ENCODE measurements at places on chromosomes 12 and 14.
A peak's percentile ranks its signal among the peaks of the same experiment; 100 is the strongest.

GRCh38 chr12:92133171-92133570, 12.5 kb downstream of the BTG1 start:
- DNase-seq = peak; percentile 19

GRCh38 chr14:68145539-68145938, 326.0 kb downstream of the RAD51B start:
- no peak for DNase-seq

DNA sequence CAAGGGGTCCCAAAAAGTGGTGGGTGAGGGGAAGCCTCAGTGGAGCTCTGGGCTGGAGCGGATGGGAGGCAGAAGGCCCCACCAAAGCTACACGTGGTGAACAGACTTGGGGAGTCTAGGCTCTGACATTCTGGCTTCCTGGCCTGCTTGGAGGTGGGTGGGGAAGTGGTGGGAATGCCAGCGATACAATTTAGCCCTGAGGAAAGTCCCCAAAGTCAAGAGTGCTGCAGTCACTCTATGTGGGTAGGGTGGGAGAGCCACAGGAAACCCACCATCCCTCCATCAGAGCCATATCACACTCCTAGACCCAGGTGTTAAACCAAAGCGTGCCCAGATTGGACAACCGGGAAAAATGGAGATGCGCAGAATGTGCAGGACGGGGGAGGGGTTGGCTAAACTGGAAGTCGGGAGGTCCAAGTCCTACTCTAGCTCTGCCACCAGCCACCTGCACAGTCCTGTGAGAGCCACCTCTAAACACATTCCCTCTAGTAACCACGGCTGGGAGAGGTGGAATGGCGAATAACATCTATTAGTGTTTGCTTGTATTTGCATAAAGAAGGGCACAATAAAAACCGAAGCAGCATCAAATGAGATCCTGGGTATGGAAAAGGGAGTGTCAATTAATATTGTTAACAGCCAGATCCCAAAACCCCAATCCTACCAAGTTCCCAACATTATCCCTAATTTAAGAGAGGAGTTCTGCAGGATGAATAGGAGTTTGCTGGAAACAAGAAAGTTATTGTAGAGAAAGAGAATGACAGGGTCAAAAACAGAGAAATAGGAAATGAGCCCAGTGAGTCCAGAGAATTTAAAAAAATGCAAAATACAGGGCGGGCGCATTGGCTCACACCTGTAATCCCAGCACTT, 14.0 kb upstream of the CD9 start:
- no peak for DNase-seq

DNA sequence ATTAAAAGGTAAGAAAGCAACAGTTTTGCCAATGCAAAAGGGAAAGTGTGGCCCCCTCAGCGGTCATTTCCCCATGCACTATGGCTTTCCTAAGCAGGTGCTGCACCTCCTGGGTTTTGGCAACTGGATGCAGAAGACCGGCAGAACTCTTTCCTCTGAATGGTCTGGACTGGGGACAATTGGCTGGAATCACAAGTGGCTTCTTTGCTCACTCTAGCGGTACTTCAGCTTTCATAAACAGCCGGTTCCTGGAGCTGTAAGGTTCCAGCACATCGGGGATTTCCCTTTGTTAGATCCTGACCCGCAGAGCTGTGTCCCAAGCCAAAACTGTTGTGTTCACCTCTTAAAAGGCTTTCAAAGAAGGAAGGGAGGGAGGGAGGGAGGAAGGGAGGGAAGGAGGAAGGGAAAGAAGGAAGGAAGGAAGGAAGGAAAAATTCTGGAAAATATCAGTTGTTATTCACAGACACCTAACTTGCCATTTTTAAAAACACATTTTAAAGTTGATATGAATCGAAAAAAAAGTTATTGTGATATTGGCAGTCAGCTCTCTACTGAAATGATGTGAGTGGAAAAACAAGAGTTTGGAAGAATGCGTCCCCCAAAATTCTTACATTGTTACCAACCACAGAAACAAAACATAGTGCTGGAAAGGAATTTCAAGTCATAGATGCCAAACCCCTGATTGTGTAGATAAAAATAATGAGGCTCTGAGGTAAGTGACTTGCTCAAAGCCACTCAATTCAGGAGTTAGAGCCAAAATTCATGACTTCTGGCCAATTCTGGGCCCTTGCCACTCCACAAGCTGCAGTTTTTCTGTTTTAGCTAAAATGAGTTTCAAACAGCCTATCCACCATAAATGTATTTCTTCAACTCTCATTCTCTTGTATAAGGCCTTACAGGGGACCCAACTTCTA, 220.6 kb upstream of the HMGA2 start:
- DNase-seq = no peak

- DNase-seq = no peak
These were observed 129.9 kb downstream of the GRIP1 start for GRCh38 chr12:66549050-66549389.

- no peak for DNase-seq
These were observed 26.0 kb downstream of the HSPB8 start for GRCh38 chr12:119204671-119205285.

DNA sequence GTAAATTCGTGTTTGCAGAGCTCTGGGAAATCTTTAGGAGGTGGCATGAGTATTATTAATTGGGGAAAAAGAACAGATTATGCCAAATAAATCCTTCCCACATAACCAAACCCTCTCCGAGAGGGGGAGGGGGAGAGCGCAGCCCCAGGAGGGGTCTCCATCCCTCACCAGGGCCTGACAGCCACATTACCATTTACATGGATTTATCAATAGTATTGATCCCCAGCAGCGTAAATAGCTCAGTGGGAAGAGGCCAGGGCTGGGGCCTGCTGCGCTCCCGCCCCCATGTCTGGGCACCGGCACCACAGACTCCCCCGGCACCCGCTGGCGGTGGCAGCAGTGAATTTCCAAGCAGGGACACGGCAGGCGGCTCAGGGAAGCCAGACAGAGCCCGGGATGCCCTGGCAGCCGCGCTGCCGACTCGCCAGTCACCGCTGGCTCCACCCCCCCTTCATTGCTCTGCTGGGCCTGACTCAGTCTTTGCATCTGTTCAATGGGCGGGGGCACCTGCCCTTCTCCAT, 2.4 kb downstream of the NCOR2 start:
- no peak for DNase-seq

DNA sequence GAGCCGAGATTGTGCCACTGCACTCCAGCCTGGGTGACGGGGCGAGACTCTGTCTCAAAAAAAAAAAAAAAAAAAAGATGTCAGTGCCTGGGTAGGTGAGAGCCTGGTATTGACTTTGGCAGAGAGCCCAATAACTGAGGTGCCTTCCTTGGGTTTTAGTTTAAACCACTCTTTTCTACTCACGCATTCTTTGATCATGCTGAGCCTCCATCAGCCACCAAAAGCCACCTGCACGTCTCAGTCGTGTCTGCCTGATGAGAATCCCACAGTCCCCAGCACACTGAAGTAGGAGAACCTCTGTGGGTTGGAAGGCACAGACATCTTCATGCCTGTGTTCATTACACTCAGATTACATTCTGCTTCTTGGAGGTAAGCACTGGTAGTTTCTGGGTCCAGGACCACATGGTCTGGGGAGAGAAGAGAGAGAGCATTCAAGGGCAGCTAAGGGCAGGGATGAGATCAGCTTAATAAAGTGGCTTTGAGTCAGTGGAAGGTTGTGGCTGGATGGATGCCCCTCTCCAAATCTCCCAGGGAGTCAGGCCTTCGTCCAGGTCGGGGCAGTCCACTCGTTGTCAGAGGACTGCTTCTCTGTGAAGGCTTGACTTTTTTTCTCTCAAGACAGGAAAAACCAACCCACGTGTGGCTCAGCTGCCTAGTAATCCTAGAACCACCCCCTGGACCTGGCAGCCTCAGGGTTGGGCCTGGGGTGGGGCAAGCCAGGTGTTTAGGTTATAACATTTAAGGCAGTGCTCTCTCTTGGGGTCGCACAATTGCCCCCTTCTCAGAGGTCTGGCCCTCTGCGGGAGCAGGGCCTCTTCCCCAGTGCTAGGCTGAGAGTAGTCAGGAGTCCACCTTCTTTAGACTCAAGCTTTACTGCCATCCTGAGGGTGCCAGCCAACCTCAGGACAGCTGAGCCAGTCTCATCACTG, 32.6 kb upstream of the MAX start:
- peak; percentile 13 for DNase-seq

DNA sequence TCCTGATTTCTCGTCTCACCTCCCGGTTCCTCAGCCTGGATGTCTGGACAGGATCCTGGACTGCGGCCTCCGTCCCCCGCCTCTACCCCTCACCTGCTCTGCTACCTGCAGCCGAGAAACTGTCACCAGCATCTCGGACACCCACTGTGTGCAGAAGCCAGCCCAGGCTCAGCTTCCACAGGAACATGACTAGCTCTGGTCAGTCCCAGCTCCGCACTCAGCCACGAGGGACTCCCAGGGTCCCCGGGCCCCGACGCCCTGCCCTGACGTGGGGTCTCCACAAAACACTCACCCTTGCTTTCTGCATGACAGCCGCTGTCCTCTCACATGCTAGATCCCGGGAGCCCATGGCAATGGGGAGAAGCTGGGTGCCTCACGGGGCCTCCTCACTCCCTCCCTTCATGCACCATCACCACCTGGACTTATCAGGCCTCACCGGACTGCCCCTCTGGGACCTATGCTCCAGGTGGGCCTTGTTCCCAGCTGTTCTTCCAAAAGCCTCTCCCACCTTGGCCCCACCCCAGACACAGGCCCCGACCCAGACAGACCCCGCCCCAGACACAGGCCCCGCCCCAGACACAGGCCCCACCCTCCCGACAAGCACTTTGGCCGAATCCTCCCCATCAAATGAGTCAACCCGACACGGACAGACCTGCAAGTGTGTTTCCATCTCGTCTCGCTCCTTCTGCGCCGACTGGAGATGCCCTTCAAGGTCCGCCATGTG, 26.9 kb upstream of the ANKLE2 start:
- DNase-seq = no peak

DNA sequence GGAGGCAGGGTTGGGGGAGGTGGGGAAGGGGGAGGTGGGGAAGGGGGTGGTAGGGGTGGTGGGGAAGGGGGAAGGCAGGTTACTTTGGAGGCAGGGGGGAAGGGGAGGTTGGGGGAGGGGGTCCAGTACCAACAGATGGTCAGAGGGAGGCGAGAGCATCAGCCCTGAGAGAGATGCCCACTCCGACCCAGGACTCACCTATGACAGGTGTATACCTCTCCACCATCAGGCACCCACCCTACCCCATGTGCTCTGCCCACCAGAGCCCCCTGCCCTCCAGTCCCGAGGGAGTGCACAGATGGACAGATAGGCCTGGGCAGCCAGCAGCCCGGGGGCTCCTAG, 18.6 kb downstream of the JAG2 start:
- no peak for DNase-seq

DNA sequence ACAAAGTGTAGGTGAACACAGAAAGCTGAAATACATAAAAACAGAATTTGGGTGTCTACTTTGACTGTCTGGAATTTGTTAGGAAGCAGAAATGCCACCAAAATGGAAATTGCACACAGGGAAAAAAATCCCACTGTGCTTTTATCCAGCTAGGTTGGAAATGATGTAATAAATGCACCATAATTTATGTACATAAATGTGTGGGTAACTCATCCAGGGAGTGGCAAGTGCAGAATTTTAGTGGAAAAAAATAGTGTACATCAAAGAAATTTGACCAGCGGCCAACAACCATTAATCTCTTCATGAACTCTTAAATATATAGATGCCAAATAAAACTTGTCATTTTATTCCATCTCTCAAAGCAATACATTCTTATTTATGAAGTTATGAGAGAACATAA, 105.6 kb downstream of the LLPH start:
- no peak for DNase-seq

- no peak for DNase-seq
These were observed 15.6 kb downstream of the RCOR1 start for GRCh38 chr14:102608064-102608446.

DNA sequence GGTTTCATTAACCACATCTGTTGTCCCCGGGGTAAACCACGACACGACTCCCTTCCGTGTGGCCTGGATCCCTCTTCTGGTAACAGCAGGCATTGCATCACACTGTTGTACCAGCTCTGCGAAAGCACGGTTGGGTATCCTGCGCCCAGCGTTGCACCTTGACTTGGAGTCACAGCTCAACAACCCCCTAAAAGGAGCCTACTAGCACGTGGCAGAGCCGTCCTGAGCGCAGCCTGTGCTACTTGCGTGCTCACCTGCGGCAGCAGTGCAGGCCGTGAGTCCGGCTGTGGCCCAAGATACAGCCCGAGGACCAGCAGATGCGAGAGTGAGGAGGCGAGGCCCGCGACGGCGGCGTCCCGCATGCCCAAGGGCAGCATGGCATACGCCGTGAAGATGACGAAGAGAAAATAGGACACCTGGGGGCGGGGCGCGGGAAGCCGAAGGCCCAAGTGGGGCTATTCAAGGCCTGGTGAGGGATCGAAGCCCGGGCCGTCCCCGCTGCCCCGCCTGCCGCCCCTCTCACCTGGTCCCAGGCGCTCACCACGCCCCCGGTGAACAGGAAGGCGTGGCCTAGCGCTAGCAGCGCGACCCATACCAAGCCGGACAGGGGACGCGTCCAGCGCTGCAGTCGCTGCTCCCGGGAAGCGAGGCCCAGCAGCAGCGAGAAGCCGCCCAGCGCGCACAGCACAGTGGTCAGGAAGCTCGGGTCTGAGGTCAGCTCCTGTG, 2.4 kb downstream of the ADCY4 start:
- DNase-seq = peak; percentile 87

DNA sequence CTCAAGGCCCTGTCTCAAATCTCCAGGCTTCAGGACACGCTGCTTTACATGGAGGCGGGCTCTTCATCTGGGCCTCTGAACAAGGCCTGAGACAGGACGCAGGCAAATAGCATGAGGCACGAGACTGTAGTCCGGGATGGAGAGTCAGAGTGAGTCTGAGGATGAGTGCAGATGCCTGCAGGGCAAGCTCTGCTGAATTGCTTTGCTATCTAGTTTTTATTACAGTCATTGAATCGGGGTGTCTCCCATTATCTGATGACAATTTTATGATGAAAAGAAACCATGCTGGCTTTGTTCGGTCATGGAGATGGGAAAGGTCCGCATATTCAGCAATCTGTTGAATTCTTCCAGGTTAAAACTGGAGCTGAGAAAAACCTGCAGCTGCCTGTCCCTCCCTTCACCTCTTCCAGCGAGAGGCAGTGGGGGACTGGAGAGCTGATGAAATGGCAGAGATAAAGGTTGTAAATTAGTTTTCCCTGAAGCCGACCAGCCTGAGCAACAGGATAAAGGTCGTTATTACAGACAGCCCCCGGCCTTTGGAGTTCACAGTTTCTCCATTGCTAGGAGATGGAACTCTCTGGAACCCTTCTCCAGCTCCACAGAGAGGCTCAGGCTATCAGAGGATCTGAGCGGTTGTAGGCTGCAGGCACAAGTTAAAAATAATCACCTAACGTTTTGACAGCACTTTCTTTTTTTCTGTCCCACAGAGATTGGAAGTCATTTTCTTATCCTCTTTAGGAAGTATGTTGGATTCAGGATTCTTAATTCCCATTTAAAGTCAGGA, 1.3 kb upstream of the ADGRD1 start:
- no peak for DNase-seq

- DNase-seq = no peak
These were observed 32.6 kb upstream of the DHRS7 start for GRCh38 chr14:60197629-60198303.

GRCh38 chr12:29245246-29245645, 96.2 kb downstream of the FAR2 start:
- DNase-seq = no peak
